ENCODE measurements at places on chromosomes 11 and 22.

DNA sequence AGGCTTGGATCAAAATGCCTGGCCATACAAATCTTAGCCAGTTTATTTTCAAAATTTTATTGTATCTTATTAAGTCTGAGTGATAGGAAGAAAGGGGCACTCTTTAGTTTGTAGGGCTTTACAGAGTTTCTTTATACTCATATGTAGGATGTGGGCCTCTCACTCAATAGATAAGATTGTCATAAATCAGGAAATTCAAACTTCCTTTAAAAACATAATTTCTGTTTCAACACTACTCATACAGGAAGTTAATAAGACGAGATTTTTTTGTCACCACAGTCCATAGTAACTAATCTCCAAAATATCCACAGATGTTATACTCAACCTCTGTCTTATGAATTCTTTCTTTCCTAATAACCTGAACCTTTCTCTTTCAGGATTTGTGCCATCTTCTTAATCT is 13.3 kb upstream of the OR56B4 start:
- no peak for DNase-seq

- DNase-seq: no peak
Observed at GRCh38 chr11:5507933-5508305, 1.8 kb downstream of the UBQLN3 start.

GRCh38 chr22:17873804-17874203 is 99.5 kb upstream of the BID start:
- no peak for DNase-seq

DNA sequence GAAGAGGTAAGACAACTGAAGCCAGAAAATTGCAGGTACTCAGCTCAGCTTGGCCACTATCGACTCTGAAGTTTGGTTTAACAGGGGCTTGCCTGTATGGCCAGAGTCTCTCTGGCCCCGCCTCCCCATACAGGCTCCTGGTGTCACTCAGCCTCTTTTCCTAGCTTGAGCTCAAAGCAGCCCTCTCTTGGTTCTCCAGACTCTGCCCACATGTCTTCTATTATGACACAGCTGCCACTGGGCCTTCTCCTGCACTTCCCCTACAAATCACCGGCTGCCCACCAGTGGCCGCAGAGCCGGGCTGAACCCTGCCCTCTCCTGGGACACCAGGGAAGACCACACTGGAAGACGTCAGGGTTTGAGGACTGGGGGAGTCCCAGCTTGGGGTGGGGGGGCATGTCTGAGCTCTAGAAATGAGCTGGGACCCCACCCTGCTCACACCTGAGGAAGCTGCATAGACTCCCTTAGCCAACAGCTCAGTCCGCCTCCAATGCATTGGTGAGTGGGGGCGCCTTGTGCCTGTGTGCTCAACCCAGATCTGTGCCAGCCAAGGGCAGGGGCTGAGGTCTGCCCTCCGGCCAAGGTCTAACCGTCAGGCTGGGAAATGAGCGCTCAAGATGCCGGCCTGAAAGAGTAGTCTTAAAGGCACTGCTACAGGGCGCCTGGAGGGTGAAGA is 94.4 kb upstream of the LMO1 start:
- peak; percentile 54 for DNase-seq

- DNase-seq: no peak
Observed at GRCh38 chr22:44395118-44396005, 82.6 kb upstream of the SHISAL1 start.

DNA sequence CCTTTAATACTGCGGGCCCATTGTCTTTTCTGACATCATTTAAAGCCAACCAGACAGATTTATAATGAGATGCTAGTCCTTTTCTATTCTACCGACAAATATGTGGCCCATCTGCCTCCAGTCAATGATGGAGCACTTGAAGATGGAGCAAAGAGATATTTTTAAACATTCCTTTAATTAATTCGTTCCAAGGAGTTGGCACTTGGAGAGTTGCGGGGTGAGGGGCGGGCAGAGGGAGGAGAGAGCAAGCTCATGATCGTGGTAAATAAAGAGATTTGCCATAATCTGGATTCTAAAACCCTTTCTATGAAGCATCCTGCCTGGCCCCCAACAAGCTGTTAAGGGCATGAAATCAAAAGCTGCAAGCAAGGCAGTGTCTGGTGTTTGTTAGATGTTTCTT is 5.0 kb downstream of the SLC1A2 start:
- DNase-seq: no peak

- no peak for DNase-seq
Observed at GRCh38 chr11:110513259-110513801, 83.6 kb downstream of the FDX1 start.

GRCh38 chr22:48438800-48439559 is 1388.7 kb downstream of the BRD1 start:
- no peak for DNase-seq

DNA sequence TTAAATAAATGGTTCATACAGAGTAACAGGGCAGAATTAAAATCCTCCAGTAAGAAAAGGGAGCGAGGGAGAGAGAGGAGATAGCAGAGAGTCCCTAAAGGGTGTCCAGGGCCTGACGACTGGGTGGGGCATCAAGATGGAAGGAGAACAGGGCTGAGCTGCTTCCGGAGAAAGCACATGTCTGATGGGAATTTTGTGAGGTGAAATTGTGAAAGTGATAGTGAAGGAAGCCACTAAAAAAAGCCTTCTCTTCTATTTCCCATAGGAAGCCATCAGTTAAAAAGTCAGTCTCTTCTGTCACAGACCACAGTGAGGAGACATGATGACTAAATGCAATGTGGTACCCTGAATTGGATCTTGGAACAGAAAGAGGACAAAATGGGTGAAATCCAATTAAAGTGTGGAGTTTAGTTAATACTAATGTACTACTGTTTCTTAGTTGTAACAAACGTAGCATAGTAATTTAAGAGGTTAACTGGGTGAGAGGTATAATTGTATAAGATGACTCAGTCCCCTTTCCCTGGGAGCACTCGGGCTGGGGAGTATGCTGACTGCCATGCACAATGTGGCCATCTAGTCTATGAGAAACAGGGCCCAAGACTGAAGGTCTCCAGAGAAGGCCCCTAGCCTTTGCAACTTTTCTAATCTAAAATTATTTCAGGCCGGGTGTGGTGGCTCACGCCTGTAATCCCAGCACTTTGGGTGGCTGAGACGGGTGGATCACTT is 29.5 kb upstream of the FCHSD2 start:
- DNase-seq: no peak

- no peak for DNase-seq
Observed at GRCh38 chr22:38173641-38173906, 8.1 kb downstream of the PLA2G6 start.

DNA sequence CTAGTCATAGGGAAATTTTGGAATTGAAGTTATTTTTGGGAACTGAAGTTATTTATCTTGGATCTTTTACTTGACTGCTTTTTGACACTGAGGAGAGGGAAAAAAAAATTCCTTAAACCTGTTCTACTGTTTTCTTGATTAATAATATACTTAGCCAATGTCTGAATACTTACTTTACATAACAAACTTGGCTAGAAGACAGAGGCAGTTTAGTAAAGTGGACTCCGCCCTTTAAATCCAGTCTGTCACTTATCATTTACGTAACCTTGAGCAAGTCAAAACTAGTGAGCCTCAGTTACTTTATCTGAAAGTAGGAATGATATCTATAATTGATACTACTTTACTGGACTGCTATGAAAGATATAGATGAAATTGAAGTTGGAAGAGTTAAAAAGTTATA is 19.5 kb downstream of the CTSC start:
- no peak for DNase-seq

- no peak for DNase-seq
Observed at GRCh38 chr22:50490531-50491308, 4.1 kb downstream of the MIOX start.

GRCh38 chr11:68890490-68891231 is 13.0 kb downstream of the MRPL21 start:
- no peak for DNase-seq

- DNase-seq: no peak
Observed at GRCh38 chr22:37777122-37777687, 30.5 kb upstream of the GCAT start.

- DNase-seq: no peak
Observed at GRCh38 chr11:76257074-76257719, 50.9 kb upstream of the WNT11 start.

GRCh38 chr11:13463779-13464290 is 813 bp upstream of the BTBD10 start:
- peak; percentile 15 for DNase-seq

DNA sequence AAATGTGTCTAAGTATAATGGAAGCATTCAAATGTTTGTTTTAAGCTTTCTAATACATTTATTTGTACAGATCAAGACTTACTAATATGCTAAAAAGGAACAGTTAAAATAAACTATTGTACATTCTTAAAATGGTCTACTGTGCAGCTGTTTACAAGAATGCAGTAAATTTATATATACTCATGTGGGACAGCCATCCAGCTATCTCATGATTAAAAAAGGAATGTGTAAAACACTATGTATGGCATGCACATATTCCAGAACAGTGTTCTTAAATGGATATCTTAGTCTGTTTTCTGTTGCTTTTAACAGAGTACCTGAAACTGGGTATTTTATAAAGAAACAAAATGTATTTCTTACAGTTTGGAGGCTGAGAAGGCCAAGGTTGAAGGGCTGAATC is 30.2 kb upstream of the CSTF3 start:
- no peak for DNase-seq

GRCh38 chr11:118349475-118349874 is 5.3 kb downstream of the CD3G start:
- DNase-seq: no peak

- DNase-seq: peak; percentile 2
Observed at GRCh38 chr11:97092823-97093222, 703.0 kb downstream of the JRKL start.

GRCh38 chr11:93783362-93783761 is 720 bp upstream of the MED17 start:
- no peak for DNase-seq

DNA sequence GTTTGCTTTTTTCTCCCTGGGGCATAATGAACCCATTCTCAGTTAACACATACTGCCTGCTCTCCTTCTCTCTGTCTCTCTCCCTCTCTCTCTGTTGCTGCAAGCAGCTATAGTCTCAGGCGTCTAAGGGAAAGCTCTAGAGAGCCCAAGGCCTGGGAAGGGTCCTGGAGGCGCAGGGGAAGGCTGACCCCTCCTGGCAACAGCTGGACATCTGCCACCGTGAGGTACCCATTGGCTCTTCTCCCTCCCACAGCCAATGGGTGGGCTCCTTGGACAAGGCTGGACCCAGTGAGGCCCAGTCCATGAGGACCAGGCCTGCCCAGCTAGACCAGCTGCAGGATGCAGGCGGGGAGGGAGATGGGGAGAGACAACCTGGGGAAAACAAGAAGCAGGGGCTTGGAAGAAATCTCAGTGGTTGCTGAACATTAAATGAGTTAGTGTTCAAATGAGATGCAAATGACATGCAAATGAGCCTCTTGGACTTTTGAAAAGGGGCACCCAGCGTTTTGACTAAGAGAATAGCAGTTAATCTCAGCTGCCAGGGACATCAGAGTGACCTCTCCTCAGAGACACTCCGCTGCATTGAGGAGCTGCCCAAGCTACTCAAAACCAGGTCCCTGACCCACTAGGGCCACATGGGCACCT is 349.7 kb downstream of the BUD13 start:
- DNase-seq: no peak

DNA sequence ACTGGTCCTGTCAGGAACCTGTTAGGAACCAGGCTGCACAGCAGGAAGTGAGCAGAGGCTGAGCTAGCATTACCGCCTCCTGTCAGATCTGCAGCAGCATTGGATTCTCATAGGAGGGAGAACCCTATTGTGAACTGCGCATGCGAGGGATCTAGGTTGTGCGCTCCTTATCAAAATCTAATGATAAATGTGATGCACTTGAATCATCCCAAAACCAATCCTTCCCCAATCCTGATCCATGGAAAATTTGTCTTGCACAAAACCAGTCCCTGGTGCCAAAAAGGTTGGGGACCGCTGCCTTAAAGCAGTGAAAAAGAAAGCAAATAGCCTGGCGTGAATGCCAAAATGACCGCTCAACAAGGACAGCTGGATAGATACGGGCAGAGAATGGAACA is 1.9 kb upstream of the ARAP1 start:
- DNase-seq: no peak

- no peak for DNase-seq
Observed at GRCh38 chr11:112972399-112973145, 11.4 kb downstream of the NCAM1 start.

GRCh38 chr11:76603202-76603601 is 67.3 kb downstream of the LRRC32 start:
- DNase-seq: no peak

GRCh38 chr11:96257972-96258934 is 84.7 kb downstream of the MAML2 start:
- no peak for DNase-seq

GRCh38 chr22:24407884-24408283 is 19.5 kb upstream of the ADORA2A start:
- no peak for DNase-seq

DNA sequence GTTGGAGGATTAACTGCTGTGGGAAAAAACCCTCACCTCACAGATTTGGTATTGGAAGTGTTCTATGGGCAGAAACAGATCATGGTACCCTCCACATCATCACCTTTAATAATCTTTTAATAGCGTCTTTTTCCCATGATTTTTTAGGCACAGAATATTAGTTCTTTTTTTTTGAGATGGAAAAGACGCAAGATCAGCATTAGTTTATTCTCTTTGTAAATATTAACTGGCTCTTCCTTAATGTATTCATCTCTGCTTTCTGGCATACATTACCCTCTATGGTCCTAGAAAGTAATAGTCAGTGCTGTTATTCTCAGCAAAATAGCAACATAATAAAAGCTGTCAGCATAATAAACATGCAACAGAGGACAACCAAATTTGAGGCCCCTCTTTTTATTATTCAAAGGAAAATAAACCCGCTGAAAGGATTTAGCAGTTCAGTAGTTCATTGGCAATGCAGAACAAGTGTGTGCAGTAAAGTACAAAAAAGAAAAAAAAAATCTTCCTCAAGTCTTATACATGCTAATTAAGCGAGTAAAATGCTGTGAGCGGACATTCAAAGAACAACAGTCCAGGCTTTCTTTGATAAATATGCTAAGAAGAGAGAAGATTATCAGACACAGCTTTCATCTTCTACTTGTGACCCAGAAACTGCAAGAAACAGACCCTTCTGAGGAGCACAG is 37.5 kb upstream of the DDI1 start:
- no peak for DNase-seq

DNA sequence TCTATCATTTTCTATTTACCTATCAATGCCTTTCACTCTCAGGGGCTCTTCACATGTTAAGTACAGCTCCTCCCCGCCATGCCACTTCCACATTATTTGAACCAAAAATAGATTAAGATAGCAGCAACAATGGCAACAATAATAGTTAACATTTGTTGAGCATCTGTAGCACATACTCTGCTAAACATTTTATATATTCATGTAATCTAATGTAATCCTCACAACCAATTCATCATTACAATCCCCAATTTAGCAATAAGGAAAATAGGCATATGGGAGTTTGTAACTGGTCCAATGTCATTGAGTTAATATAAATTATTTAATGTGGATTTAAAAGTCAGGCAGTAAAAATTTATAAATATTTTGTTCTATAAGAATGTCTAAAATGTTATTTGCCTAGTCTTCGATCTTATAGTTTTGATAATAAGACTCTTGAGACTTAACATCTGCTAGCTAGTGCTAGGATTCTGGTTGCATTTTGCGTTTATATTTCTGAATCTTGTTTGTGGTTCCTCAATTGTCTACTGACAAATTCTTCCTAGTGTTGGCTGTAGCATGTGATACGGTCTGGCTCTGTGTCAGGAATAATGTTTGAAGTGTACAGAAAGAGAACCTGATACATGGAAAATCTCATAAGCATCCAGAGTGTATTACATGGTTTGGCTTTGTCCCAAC is 621.5 kb upstream of the LUZP2 start:
- no peak for DNase-seq

- DNase-seq: no peak
Observed at GRCh38 chr11:62205441-62205840, 3.0 kb upstream of the SCGB2A1 start.

Measured in SK-N-DZ (cell line).